ENCODE measurements at places on chromosomes 7 and 10.
A peak's percentile ranks its signal among the peaks of the same experiment; 100 is the strongest.

DNA sequence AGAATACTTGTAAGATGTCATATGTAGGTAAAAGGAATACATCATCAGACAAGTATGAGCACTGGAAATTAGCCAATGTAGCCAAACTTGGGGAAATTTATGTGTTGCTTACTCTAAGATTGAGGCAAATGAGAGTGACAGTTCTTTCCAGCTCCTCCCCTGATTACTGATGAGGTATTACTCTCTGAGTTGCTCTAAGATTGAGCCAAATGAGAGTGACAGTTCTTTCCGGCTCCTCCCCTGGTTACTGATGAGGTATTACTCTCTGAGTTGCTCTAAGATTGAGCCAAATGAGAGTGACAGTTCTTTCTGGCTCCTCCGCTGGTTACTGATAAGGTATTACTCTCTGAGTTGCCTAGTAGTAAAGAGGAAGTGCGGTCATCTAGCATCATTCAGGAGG is 435.8 kb downstream of the NRG3 start:
- peak; percentile 1 for DNase-seq

GRCh38 chr7:82056282-82056681 is 286.4 kb upstream of the HGF start:
- DNase-seq, result no peak

GRCh38 chr7:90298145-90299038 is 22.7 kb downstream of the FAM237B start:
- peak; percentile 85 for DNase-seq

DNA sequence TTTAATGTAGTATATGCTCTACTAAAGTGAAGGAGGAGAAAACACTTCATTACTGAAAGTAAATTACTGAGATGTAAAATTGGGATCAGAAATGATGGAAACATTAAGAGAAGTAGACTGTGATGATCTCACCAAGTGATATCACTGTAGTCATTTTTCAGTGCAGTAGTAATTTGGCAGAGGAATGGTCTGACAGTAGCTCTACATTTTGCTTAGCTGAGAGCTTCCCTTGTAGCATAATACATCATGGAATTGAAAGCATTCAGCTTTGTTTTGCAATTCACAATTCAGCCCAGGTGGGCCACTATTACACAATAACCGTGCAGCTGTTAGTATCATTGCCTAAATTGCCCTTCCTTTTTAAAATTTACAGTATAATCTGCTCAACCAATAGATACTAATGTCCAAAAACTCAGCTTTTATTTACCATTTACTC is 19.4 kb upstream of the CABCOCO1 start:
- DNase-seq, result peak; percentile 85

- DNase-seq, result no peak
These were observed 54.6 kb downstream of the CREB5 start for GRCh38 chr7:28466885-28467284.

DNA sequence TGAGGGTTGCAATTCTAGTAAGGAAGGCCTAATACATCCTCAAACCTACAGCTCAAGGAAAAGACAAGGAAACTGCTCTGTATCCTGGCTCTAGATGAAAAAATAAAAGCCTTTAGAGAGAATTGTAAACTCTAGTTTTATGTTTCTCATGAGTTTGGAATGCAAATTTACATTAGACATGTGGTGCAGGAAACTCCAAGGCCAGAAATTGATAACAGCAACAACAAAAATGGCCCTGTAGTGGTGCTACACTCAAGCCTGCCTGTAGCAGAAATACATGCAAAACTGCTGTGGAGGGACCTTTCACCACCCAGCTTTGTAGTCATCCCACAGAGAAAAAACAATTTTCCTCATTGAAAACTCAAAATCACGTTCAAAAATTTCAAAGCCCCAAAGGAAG is 546.7 kb upstream of the LRRN3 start:
- peak; percentile 26 for DNase-seq

GRCh38 chr10:120221873-120222485 is 235.0 kb upstream of the PLPP4 start:
- DNase-seq, result peak; percentile 79

DNA sequence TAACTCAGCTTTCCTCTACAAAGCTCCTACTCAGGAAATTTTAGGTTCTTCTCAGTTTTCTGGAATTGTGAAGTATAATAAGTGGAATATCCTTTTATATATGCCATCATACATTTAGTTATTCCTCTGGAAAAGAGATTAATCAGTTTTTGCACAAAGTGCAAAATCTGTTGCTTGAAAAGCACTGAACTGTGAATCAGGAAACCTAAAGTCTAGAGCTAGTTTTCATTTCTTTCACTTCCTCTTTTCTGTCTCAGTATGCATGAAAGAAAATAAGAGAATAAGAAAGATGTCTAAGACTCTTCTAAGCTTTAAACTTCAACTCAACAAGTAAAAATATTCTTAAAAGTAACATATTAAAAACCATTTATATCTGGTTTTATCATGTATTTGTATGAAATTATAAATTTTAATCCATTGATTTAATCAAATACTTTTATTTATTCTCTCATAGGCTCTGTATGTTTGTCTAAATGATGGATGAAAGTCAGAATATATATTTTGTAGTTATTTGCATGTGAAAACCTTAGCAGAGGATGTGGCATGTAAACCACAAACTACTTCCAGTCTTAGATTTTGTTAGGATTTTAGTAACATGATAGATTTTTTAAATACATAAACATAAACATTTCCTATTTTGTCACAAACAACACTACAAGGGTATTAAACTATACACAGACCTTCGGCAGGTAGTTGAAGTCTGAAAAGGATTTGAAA is 1073.0 kb downstream of the XPNPEP1 start:
- no peak for DNase-seq

- DNase-seq, result no peak
These were observed 12.8 kb upstream of the HK1 start for GRCh38 chr10:69265521-69265920.

- DNase-seq, result no peak
These were observed 159.5 kb downstream of the PRKAG2 start for GRCh38 chr7:151717415-151717814.

- DNase-seq, result no peak
These were observed 255.9 kb upstream of the RNF32 start for GRCh38 chr7:156384706-156385105.

GRCh38 chr10:130218181-130218641 is 82.0 kb downstream of the GLRX3 start:
- no peak for DNase-seq

GRCh38 chr10:24872790-24873182 is 79.6 kb downstream of the PRTFDC1 start:
- DNase-seq, result peak; percentile 61

DNA sequence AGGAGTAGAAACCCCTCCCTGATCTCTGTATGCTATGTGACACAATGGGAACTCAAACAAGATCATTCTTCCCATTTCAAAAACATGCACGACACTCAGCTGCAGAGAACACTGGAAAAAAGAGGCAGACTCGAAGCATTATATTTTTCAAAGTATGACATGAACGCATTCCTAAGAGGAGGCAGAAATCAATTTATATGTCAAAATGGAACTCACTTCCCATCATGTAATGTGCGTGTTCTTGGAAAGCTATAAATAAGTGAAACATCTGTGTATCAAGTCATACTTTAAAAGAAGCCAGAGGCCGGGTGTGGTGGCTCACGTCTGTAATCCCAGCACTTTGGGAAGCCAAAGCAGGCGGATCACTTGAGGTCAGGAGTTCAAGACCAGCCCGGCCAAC is 142.7 kb downstream of the ICA1 start:
- DNase-seq, result no peak

DNA sequence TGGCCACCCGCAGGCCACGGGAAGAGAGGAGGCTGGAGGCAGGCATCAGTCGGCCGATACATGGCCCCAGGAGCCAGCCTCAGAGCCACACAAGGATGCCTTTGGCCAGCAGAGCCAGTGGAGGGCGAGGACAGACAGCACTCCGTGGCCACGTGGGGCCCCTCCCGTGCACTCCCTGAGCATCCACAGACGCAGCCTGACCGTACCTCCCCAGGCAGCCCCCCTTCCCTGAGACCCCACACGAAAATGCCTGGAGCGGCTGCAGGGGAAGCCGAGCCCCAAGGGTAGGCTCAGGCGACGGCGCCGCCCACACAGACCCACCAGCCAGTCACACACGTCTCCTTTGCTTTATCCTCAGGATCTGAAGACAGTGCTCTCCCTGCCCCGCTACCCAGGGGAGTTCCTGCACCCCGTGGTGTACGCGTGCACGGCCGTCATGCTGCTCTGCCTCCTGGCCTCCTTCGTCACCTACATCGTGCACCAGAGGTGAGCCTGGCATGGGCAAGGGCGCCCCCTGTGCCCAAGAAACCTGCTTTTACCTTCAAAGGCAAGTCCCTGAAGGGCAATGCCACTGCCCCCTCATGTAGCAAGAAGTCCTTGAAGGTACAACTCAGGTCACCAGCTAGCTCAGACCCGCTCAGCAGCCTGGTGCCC is 9.0 kb downstream of the ADGRA1 start:
- DNase-seq, result no peak

- peak; percentile 35 for DNase-seq
These were observed 12.5 kb upstream of the IL2RA start for GRCh38 chr10:6074489-6075301.

GRCh38 chr10:42482411-42482810 is 156.0 kb downstream of the ZNF33B start:
- peak; percentile 2 for DNase-seq

GRCh38 chr10:74165530-74165901 is 14.5 kb downstream of the ADK start:
- peak; percentile 52 for DNase-seq

DNA sequence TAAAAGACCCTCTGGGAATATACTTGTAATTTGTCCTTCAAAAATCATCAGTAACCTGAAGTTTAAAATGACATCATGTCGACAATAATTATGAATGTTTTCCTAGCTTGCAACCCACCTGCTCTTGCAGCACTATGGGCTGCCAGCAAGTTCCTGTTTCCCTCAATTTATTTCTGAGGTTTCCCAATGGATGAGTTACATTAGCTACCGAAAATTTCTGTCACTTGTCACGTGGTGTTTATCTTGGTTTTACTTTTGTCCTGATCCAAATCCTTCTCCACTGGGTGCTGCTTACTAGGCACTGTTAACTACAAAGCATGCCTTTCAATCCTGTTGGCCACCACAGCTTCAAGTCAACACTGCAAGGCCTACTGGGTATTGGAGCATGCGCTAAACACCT is 31.5 kb downstream of the GIMAP8 start:
- DNase-seq, result no peak

DNA sequence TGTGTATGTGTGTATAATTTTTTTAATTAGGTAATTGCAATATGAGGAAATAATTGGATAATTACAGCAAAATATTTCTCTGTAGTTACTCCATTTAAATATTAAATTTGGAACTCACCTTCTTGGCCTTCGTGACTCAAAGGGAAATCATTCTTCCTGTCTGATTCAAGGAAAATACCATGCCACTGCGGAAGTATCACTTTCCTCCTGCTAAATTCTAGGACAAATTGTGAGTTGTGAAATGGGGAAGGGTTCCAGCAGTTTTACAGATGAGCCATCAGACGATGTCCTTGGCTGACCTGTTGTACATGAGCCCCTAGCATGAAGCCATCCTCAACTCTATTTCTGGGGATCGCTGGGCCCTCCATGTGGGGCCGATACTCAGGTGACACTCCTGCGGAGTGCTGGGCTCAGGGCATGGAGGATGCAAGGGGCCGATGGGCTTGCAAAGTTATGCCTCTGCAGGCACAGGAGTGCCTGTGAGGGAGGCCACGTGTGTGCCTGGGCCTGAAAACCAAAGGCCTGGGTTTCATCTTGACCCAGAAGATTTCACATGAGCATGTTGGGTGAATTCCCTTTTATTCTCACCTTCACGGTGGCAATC is 179.6 kb upstream of the TCERG1L start:
- DNase-seq, result no peak

GRCh38 chr10:77333610-77334340 is 303.8 kb downstream of the KCNMA1 start:
- DNase-seq, result peak; percentile 63

- DNase-seq, result peak; percentile 77
These were observed 111.7 kb upstream of the CDK13 start for GRCh38 chr7:39838326-39838725.

- no peak for DNase-seq
These were observed 207.7 kb upstream of the ADCY1 start for GRCh38 chr7:45366475-45366874.

GRCh38 chr10:119407254-119407777 is 135.2 kb downstream of the RGS10 start:
- DNase-seq, result no peak

DNA sequence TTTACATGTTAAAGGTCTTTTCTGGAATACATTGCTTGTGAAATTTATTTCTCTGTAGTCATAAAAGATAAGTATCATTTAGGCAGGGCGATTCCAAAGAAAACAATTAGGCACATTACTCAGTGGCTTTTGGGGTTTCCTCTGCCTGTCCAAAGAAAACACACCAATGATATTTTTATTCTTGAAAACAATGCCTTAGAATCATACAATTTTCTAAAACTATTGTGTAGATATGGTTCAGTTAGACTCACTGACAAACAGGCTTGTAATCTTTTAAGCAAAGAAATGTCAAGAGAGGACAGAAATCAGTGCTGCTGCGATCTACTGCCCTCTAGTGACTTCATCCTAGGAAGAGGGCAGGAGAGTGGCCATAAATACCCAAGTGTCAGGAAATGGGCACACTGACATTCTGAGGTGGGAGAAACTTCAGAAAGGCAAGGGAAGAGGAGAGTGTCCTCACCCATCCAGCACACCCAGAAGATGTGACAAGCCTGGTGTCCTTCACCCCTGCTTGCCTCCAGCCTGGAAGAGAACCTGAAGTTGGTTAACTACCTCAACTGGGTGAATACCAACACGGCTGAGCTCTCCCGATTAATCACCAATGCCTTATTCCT is 120.5 kb downstream of the GALNT11 start:
- DNase-seq, result peak; percentile 73

DNA sequence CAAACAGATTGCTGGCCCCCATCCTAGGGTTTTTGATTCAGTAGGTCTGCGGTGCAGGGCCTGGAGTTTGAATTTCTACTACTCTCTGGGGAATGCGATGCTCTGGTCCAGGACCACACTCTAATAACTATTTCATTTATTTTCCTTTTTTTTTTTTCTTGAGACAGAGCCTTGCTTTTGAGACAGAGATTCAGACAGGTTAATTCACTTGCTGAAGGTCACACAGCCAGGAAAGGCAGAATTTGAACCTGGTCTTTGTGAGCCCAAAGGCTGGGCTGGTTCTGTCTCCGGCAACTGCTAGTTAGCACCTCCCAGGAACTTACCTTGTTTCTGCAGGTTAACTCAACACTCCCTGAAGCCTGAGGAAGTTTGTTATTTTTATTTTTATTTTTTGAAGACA is 11.5 kb downstream of the SPACDR start:
- DNase-seq, result no peak

All from choroid plexus epithelial cell (primary cell).